A172 (cell line): ENCODE measurements at places on chromosomes 7 and 10.

- DNase-seq = peak; percentile 91
These were observed 70.0 kb downstream of the CAMK1D start for GRCh38 chr10:12419262-12419847.

DNA sequence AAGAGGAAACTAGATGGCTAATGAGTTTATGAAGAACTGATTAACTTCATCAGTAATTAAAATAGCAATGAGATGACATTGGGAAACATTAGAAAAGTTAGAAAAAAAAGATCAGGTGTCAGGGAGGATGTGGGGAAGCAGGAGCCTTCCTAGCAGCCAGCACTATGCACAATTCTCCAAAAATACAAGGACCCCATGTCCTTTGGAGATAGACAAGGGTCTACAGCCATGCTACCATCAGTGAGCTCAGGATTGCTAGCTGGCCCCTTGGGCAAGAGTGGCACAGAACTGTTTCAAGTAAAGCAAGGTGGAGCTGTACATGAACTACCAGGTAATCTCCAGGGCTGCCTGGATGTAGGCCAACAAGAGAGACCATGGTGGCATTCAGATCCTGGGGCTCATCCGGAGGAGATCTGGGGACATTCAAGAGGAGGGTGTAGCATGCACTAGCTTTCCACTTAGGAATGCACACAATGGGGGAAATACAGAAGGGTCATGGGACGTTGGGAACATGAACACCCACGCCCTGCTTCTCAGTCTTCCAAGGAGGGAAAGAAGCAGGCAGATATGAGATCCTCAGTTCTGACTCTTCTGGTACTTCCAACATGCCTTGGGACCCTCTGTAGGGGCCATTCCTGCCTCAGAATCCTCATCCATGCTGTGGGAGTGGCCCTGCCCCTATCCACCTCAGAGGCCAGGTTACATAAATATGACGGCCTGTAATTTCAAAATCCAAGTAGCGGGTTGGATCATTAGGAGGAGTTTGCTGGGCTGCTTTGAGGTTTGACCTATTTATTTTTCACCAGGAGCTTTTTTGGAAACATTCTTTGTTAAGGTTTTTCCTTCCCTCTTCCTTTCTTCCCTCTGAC, 82.2 kb upstream of the HABP2 start:
- no peak for DNase-seq

DNA sequence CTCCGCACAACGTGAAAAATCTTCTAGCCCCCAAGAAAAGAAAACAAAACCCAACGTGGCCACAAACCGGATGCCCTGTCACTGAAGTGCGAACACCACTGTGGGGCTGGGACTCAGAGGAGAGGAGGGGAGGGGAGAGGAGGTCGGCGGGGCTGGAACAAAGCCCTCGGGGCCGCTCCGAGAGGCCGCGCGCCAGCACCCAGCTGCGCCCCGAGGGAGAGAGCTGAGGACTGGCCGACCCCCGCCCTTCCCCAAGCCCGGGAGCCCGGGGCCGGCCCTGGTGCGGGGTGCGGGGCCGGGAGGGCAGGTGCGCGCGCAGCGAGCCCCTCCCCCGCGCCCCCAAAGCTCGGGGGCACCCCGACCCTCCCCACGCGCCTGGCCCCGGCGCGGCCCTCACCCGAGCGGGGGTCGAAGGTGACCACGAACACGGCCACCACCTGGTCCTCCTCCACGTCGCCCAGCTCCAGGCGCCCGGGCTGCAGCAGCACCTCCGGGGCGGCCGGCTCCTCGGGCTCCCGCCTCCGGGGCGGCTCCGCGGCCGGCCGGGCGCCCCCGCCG, 398 bp downstream of the DENND11 start:
- DNase-seq = no peak

DNA sequence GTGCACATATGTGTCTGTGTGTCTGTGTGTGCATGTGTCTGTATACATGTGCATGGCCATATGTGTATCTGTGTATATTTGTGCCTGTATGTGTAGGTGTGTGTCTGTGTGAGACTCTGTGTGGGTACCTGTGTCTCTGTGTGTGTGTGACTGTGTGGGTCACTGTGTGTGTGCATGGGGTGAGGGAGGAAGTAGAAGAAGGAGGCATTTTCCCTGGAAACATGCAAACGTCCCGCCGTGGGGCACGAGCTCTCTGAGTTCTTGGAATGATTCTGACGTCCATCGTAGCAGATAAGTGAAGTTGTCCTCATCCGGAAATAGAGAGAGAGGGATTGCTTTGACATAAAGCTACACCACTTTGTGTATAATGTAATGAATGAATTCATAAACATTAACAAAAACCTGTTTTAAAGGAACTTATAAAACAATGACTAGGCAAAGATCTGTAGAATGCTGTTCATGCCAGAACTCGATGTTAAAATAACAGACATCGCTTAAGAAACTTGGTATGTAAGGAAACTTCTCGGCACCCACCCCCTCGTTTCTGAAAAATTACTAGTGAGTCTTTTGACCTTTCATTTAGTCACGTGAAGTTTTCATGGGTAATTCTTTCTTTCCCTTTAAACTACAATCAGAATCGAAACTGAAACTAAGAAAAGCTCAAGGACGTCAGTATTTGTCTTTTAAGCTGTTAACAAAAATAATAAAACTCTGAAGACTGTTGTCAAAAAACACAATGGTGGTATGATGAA, 43.6 kb upstream of the KLF6 start:
- DNase-seq = peak; percentile 55

- peak; percentile 8 for DNase-seq
These were observed 72.6 kb downstream of the COPG2 start for GRCh38 chr7:130595986-130596385.
